ENCODE measurements at places on chromosomes 7 and 10. TPM values are rescaled to one million over a fixed set of nuclear protein-coding genes. Genes with fewer than 3 reads are reported as not detected.

Gene NUTM2E
- total RNA-seq = 0.11 TPM

Gene SAP25
- 13.1 TPM for total RNA-seq

Gene SPAG6
- total RNA-seq = 0.09 TPM

Gene IFIT1B
- not detected for total RNA-seq

Gene ZNF467
- total RNA-seq = 0.25 TPM

Gene PLXDC2
- total RNA-seq = not detected

Gene HECW1
- total RNA-seq = not detected

Gene AKR1B15
- not detected for total RNA-seq

Gene SUGCT
- total RNA-seq = 1.9 TPM

Gene UPK3B
- 1.1 TPM for total RNA-seq

Gene TCF7L2
- total RNA-seq = 0.87 TPM

Gene ADRB1
- not detected for total RNA-seq

Gene SPDYE2
- total RNA-seq = not detected

Gene INSIG1
- 100 TPM for total RNA-seq

Gene RNF148
- not detected for total RNA-seq

Gene LUC7L2
- 126 TPM for total RNA-seq

Gene KLLN
- total RNA-seq = 0.34 TPM

Gene MEOX2
- not detected for total RNA-seq

Gene RPEL1
- not detected for total RNA-seq

Gene FBXO24
- total RNA-seq = 2.1 TPM

Gene CAV2
- total RNA-seq = not detected

Gene ADCYAP1R1
- total RNA-seq = not detected

Gene CTAGE4
- 1.4 TPM for total RNA-seq

Gene LAMTOR4
- 69.6 TPM for total RNA-seq

Gene DRGX
- total RNA-seq = not detected

Gene RGS10
- 186 TPM for total RNA-seq

Gene PPA1
- total RNA-seq = 286 TPM

Gene GNAI1
- 4.1 TPM for total RNA-seq

Gene EN2
- total RNA-seq = not detected

Gene IRF5
- 7.2 TPM for total RNA-seq

Gene NAT16
- total RNA-seq = not detected

Gene KCNH2
- total RNA-seq = 0.48 TPM

Gene SVIL
- 17.0 TPM for total RNA-seq

Gene GDF2
- total RNA-seq = not detected

Gene ECHS1
- 42.0 TPM for total RNA-seq

Gene HABP2
- not detected for total RNA-seq

Gene SLC13A1
- not detected for total RNA-seq

Gene DOCK4
- total RNA-seq = 0.32 TPM

Gene DYDC2
- 0.37 TPM for total RNA-seq

Gene MXI1
- total RNA-seq = 75.7 TPM

Gene MRPS16
- 138 TPM for total RNA-seq

Gene TRIL
- total RNA-seq = not detected

Gene LRRD1
- not detected for total RNA-seq

Gene LRRC4
- 0.50 TPM for total RNA-seq

Gene GNG11
- total RNA-seq = not detected

Gene HOXA7
- not detected for total RNA-seq

Gene SLC16A12
- not detected for total RNA-seq

Gene INA
- 0.32 TPM for total RNA-seq

Gene UCN3
- not detected for total RNA-seq

Gene ARPC1A
- 52.3 TPM for total RNA-seq

Gene MYL10
- total RNA-seq = not detected

Data from activated CD4-positive, alpha-beta T cell treated with anti-CD3 and anti-CD28 coated beads for 36 hours (primary cell).